ENCODE measurements at places on chromosomes 1 and 21. TPM values are rescaled to one million over a fixed set of nuclear protein-coding genes. Genes with fewer than 3 reads are reported as not detected.

Gene LRRC53
- total RNA-seq: not detected

DNA sequence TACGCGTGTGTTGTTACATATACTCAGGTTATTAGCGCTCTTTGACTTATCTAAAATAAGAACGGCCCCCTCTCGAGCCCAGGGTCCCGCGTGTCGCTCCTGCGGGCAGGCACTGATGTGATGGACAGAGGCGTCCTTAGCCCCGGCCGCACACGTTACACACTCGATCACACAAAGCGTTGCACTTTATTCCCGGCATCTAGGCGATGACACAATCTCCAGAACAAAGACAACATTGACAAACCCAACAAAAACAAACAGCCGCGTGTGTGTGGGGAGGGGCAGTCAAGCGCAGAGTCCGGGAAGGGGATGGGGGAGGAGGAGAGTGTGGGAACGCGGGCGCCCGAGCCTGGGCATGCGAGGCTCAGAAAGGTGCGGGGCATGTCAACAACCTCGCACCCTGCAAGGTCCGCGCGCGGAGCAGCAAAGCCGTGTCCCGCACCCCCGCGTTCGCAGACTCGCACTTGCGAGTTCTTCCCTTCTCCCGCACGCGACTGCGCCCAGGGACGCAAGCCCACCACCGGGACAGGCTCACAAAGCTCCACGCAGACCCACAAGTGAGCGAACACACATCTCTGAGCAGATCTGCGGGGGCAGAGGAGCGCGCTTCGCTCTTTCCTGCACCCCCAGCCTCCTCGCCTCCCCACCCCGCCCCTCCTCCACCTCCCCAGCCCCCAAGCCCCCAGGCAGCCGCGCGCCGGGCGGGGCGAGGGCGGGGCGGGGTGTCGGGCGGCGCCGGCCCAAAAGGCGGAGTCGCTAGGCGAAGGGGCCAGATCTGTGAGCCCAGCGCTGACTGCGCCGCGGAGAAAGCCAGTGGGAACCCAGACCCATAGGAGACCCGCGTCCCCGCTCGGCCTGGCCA is at the start of gene EFNA1:
TSS of gene EFNA1 (plus strand) at position 772 of the 862 bp plus-strand sequence. CDS start 102 bp downstream, outside the sequence.
- H3K27ac ChIP-seq: peak within 1 kb of the TSS; percentile 99
- H3K4me3 ChIP-seq: peak within 1 kb of the TSS; percentile 62
- H3K4me1 ChIP-seq: peaks cover 50% of the 10 kb centered on the region
- H3K27me3 ChIP-seq: no peaks in the 10 kb centered on the region

Gene MMEL1
- total RNA-seq: not detected

Gene SPRR1A
- not detected for total RNA-seq

DNA sequence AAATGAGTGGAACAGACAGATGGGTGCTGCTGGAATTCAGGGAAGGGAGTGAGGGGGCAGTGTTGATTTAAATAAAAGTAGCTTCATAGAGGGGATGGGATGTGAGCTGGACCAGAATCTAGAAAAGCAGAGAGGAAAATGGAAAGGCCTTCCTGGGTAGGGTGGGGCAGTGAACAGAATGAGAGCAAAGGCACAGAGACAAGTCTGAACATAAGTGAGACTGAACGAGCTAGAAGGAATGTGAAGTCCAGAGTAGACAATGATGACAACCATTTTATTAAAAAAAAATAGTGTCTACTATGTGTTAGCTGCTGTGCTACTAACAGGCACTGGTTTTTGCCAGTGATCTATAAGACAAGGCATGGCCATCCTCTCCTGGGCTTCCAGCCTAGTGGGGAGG is 36.0 kb downstream of the ELK4 start:
- no peak for DNase-seq
- H3K4me3 ChIP-seq: no peak overlapping the region
- H3K27ac ChIP-seq: no peak overlapping the region
- no peaks in the 10 kb centered on the region for H3K27me3 ChIP-seq
- H3K36me3 ChIP-seq: no peaks in the 10 kb centered on the region
- H3K4me1 ChIP-seq: peaks cover 31% of the 10 kb centered on the region

GRCh38 chr1:24899581-24900485 is 30.2 kb downstream of the RUNX3 start:
- no peak overlapping the region for H3K27ac ChIP-seq
- no peaks in the 10 kb centered on the region for H3K27me3 ChIP-seq
- no peaks in the 10 kb centered on the region for H3K4me1 ChIP-seq
- H3K4me3 ChIP-seq: no peak overlapping the region

- H3K27me3 ChIP-seq: no peaks in the 10 kb centered on the region
- H3K27ac ChIP-seq: no peak overlapping the region
- H3K4me3 ChIP-seq: no peak overlapping the region
- no peaks in the 10 kb centered on the region for H3K4me1 ChIP-seq
Observed at GRCh38 chr1:116329524-116330341, 43.3 kb upstream of the ATP1A1 start.

Data from sigmoid colon (tissue), 7 donors.